NCI-H2029 treated with DMSO at 0.1 percent for 48 hours (cell line): ENCODE measurements at places on chromosomes 1 and 21.

- no peak for DNase-seq
Observed at GRCh38 chr21:41687633-41688032, 79.2 kb downstream of the RIPK4 start.

GRCh38 chr1:82318265-82318664 is 517.5 kb downstream of the ADGRL2 start:
- DNase-seq, result no peak

DNA sequence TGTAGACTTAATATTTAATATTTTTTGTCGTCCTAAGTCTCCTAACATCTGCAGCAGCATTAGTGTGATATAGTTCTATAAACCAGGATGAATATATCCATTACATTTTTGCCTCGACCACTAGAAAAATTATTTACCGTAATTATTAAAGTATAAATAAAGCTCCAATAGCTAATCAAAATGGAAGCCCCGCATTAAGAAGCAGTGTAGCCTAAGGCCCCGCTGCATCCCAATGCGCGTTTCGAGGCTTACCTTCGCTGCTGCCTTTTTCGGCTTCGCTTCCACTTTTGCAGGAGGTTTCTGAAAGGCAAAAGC is 891 bp downstream of the HMGN1 start:
- peak; percentile 42 for DNase-seq

GRCh38 chr1:3735027-3735681 is 17.1 kb upstream of the CCDC27 start:
- no peak for DNase-seq

GRCh38 chr1:197399755-197400521 is 131.9 kb downstream of the CRB1 start:
- peak; percentile 7 for DNase-seq

DNA sequence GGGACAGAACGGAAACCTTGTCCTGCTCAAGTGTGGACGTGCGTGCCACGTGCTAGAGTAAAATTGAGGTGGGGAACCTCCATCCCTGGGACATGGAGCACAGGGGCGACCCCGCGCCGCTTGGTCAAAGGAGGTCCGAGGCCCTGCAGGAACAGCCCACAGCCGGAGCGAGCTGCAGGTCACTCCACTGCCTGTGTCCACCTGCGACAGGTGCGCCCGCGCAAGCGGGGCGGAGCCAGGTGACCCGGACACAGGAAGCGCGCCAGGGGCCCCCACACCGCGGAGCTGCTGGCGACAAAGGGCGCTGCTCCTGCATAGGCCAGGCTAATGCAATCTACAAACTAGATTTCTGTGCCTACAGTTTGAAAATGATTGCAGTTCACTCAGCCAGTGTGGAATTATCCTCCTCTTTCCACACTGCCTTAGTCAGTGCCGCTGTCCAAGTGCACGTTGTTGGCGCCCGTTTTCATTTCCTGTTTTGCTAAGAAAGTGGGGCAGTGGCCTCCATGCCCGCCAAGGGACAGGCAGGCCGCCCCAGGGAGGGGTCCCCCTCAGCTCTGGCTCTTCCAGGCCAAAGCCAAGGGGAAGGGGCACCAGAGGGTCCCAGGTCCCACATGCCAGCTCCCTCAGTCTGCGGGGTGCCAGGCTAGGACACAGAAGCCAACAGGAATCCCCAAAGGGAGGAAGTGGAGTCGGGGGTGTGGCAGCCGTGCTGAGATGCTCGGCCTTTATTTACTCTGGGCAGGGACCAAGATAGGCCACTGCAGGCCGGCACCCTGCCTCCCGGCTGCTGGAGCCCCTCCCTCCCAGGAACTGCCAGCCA is 4.3 kb upstream of the NADK start:
- DNase-seq, result peak; percentile 39

GRCh38 chr21:36377391-36377842 is 7.8 kb upstream of the CHAF1B start:
- DNase-seq, result no peak

DNA sequence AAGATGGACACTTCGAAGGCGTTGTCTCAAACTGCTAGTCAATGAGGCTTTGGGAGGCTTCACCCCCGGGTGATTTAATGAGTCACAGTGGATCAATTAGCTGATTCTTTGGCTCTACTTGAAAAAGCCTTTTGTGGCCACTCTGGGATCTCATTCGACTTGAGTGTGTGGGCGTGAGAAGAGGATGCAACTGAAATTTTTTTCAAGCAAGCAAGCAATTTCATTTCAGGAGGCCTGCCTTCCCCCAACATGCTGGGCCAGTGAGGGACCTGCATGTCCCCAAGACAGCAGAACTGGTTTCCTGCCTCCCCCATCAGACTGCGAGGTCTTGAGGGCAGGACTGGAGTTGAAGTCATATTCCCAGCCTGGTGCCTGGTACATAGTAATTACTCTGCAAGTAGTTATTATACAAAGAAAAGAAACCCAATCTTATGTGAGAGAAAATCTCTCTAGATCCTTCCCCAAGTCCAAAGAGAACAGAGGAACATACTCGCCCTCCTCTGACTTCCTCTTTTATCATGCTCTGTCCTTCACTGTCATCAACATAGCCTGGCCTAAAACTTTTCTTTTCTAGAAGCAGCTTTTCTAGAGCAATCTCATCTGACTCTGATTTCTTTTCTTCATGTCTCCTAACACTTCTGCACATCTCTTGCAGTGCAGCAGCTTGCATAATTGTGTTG is 22.7 kb downstream of the SYT6 start:
- DNase-seq, result no peak

DNA sequence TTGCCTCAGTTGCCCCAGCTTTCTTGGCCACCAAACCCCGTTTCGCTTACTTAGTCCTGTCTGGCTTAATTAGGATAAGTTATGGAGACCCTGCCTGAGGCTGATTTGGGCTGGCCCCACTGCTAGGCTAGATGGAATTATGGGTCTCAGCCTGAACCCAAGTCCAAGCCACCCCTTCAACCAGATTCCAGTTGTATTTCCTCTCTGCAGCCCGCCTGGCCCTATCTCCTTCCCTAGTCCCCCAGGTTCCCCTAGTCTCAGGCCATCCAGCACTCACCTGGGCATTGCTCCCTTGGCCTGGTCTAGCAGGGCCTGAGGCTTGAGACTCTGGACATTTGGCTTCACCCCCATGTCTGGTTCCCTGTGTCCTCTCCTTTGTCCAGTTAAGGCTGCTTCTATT is 111.7 kb upstream of the IPO9 start:
- no peak for DNase-seq

DNA sequence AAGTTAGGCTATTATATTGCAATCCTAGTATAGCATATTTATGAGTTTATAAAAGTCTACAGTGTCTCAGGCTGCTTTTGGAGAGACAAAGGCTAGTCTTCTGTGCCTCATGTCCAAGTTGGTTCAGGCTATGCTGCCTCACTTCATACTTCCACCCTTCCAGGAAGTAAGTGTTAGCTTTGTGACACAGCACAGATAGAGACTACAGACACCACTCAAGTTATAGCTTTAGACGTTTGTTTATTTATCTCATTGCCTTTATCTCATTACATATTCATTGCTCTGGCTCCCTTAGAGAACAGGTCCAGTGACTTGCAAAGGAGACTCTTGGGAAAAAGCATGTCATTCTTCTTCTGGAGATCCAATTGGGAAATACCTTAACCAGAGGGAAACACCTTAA is 22.6 kb upstream of the GBP4 start:
- peak; percentile 7 for DNase-seq

GRCh38 chr1:84975035-84975434 is 21.9 kb downstream of the MCOLN2 start:
- DNase-seq, result no peak

DNA sequence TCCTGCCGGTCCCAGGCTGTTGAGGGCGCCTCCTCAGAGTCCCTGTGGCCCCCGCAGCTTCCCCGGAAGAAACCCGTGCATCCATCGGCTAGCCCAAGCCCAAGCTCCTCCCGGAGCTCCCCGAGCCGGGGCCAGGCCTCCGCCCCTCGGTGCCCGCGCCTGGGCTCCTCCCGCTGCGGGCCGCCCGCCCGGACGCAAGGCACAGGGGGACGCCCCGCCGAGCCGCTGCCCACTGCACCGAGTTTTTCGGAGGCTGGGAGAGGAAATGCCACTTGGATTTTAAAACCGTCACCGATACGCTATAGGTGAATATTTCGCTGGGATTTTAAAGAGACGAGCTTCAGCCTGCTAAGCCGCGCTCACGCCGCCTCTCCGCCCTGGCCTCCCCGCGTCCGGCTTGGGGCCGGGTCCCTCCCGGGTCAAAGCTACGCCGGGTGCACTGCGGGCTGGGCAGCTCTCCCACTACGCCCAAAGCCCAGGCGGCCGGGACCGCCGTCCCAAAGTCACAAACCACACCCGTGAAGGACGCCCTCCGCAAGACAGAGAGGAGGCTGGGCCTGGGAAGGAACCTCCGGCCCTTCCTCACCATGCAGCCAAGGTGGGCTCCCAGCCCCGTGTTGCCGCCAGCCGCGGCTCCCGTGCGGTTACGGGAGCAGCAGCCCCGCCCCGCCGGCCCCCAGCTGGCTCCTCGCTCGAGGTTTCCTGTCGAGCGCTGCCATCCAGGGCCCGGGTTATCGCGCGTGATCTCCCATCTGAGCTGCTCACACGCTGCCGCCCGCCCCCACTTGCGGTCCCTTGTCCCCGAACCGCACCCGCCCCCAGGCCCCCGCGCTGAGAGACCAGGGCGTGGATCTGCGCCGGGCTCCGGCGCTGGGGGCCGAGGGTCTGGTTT is 63.2 kb downstream of the CD247 start:
- DNase-seq, result no peak

DNA sequence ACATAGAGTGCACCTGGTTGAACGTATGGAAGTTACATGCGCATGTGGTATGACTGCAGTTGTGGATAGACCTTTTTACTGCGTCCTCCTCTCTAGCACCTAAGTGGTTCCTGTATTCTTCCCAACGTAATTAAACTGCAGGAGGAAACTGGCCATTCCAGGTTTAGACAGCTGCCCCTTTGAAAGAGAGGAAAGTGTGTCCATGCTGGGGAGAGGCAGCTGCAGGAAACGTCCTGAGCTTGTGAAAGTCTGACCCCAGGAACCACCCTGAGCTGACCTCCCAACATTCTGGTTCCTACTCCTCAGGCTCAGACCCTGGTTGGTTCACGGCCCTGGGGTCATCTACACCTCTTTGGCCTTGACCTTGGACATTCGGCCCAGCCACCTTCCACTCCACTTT is 309.3 kb downstream of the DISC1 start:
- DNase-seq, result no peak

DNA sequence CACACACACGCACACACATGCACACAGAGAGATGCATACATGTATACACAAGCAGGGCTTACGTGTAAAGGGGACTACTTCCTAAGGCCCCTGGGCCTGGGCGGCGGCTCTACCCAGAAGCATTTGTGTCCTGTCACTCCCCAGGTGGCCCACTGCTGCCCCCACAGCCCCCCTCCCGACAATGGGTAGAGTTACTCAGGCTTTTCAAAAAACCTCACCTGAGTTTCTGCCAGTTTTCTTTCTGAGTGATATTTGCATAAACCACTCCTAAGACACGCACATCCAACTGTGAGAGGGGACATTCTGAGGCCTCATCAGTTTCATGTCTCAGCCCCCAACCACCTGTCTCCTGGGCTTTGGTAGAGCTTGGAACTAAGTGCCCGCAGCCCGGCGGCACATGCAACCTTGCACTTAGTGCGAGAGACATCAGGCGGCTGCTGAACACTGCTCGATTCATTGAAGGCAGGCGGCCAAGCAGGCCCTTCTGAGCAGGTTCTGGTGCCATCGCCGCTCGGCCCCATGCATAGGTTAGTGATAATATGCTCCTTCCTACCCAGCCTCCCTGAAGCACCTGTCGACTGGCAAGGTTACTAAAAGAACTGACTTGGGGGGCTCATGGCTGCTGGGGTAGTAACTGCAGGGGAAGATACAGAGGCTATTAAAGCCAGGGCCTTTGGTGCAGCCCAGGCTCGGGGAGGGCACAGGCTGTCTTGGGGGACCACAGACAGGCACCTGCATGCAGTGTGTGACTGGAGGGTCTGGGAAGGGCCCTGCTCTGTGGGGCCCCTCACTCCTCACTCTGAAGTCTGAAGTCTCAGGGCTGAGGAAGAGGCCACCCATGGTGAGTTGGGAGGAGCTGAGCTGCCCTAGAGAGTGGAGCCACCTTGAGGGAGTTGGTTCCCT is 364.2 kb upstream of the VAMP3 start:
- DNase-seq, result no peak

DNA sequence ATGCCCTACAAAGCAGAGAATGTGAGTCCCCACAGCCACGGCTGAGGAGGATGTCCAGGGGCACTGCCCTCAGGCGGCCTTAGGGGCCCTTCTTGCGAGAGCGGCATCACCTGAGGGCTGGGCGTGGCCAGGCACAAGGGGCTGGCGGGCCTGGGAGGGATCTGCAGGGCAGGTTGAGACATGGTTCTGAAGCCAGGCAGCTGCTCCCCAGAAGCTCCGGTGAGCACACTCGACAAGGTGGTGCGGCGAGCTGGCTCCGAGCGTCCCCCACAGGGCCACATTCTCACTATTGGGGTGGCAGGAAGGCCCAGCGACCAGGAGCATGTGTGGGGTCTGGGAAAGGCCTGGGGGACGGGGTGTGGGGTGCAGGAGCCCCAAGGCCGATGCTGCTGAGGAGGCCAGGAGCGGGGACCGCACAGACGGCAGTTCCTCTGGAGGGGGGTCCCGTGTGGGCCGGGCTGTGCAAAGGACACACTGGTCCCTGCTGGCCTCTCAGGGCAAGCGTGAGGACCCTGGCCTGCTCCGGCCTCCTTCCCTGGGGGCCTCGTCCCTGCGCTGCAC is 47.2 kb downstream of the MORN1 start:
- DNase-seq, result no peak
